ENCODE measurements at places on chromosomes 6 and 20.

DNA sequence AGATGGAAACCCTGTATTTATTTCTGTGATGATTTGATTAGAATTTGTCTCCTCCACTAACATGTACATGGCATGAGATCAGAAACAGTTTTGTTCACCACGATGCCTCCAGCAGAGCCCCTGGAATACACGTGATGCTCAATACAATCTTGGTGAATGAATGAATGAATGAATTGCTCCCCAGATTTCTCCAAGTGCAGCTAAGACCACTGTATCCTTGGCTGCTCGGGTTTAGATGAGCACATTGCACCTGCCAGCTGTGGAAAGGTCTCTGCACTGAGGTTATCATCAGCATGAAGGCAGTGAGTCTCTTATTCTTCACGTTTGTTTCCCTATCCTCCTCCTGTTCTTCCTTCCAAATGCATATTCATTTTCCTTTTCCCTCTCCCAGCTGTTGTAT is 17.9 kb downstream of the CASS4 start:
- no peak for DNase-seq

DNA sequence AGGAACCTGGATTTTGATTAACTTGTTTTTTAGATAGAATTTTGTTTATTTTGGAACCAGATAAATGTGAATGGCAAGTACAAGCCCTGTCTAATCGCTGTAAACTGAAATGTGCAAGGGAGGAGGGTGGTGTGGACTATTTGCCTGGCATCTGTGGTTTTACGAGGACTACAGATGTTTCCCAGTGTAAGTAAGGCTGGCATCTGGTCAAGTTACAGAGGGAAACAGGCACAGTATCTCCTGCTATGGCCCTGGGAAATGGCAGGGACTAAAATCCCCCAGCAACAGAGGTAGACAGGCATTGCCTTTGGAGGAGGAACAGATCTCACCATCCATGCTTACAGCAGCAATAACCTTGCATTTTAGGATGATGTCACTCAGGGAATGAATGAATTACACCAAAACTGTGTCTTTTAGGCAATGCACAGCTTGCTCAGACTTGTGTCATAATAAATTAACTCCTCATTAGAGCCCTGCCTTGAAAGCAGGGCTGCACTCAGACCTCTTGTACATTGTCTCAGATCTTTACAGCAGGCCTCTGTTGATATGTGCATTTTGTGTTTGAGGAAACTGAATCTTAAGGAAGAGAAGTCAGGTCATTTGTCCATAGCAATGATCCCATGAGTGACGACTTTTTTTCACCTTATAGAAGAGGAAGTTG is 96.2 kb downstream of the TCP11 start:
- peak; percentile 53 for DNase-seq

DNA sequence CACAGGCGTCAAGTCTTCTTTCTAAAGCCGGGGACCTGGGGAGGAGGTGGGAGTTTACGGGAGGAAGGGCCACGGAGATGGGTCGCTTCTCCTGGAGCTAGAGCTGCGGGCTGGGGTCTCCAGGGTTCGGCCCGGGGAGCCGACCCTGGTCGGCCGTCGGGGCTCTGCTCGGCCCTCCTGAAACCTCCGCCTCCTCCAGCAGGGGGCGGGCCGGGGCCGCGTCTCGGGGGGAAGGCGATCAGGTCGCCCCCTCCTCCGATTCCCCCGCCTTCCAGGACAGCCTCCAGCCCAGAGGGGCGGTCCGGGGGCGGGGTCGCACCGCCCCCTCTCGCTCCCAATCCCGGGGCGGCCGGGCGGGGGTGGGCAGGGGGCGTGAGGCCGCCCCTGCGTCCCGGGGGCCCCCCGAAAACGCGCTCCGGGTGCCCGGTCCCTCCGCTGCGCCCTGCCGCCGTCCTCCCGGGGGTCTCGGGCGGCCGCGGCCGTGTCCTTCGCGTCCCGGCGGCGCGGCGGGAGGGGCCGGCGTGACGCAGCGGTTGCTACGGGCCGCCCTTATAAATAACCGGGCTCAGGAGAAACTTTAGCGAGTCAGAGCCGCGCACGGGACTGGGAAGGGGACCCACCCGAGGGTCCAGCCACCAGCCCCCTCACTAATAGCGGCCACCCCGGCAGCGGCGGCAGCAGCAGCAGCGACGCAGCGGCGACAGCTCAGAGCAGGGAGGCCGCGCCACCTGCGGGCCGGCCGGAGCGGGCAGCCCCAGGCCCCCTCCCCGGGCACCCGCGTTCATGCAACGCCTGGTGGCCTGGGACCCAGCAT is at the start of gene CEBPB:
CEBPB (plus strand) TSS at position 580 of the 814 bp plus-strand sequence; CDS start at position 784, 204 bp downstream.
- peak; percentile 94 for DNase-seq

DNA sequence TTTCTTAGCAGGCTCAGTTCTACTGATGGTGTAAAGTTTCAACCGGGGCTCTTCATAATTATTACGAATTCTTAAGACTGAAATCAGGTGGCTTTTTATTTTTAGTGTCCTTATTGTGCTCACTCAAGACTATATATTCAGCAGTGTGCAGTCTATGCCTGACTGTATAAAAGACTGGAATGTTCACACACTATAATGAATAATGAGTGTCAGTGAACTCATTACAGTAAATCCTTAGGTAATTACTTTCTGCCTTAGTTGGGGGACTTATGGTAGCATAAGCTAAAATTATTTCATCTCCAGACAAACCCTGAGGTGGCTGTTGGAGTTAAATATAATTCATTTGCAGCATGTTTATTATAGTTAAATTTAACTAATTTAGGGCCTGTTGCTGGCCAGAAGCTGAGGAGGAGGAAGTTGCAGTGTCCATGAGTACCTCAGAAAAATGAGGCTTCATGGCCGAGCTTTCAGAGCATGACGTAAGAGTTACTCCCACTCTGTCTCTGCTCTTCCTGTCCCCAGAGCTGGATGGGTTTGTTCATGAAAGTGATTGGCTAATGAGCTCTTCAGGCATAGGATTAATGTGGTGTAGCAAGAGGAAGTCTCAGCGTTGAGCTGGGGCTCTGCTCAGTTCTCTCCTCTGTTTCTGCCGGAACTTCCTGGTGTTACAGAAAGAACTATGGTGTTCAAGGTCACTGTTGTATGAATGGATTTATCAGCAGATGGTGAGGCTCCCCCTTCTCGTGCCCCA is 335.7 kb downstream of the NRN1 start:
- DNase-seq = no peak

DNA sequence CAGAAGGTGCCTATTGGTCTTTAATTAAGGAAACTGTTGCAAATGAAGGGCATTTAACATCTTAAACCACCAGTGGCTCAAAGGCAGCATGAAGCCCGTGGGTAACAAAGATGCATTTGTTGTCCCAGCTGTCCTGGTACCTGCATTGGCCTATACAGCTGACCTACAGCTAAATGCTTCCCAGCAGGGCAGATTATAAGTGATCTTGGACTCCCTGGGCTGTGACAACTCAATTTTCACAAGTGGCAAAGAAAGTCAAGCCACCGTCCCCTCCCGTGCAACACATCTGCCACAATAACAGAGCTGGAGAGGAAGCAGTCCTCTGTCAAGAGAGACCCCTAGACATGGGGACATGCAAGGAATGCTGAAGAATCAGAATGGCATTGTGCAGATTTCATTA is 31.5 kb upstream of the EDN3 start:
- DNase-seq = no peak

- DNase-seq = no peak
Observed at GRCh38 chr6:56515081-56515905, 127.4 kb downstream of the DST start.

DNA sequence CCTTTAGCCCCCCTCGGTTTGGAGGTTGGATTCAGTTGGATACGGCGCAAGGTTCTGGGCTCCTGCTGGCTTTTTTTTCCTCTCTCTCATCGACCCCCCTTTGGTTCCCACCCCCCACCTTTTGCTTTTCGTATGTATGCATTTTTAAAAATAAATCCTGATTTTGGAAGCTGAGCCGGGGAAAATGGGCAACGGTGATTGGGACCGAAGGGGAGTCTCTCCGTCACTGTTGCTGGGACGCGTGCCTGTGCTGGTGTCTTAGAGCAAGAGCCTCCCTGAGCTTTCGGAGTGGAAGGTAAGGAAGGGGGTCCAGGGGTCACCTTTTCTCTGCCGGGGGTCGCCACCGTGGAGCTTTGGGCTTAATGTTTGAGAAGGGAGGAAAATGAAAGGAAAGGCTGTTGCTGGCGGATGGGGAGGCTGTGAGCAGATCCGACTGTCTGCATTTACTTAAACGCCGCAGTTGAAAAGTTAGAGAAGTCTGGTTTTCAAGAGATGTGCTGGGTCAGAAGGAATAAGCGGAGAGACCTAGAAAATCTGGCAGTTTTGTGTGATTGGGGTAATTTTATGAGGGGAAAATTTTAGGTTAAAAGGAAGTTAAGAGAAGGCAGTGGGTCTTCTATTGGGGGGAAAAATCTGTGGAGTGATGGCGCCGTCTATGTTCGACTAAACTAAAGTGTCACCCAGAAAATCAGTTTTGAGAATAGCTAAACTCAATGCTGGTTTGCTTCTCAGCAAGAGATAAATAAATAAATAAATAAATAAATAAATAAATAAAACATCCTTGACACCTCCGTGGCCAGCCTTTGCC is 828 bp downstream of the ADGRB3 start:
- DNase-seq = no peak

- no peak for DNase-seq
Observed at GRCh38 chr20:5608442-5609161, 141.6 kb upstream of the SHLD1 start.

DNA sequence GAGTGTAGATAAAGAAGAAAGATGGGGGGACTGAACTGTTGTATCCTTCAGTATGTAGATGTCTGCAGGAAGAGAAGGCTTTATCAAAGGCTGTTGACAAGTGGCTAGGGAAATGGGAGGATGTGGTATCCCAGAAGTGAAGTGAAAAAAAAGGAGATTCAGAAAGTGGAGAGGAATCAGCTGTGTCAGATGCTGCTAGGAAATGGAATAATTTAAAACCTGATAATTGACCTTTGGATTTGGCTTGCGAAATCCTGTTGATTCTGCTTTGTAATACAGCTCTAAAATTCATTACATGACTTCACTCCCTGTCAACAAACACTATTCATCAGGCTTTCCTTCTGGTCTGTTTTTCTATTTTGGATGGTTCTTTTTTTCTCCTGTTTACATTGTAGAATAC is 41.7 kb downstream of the PHF3 start:
- no peak for DNase-seq

DNA sequence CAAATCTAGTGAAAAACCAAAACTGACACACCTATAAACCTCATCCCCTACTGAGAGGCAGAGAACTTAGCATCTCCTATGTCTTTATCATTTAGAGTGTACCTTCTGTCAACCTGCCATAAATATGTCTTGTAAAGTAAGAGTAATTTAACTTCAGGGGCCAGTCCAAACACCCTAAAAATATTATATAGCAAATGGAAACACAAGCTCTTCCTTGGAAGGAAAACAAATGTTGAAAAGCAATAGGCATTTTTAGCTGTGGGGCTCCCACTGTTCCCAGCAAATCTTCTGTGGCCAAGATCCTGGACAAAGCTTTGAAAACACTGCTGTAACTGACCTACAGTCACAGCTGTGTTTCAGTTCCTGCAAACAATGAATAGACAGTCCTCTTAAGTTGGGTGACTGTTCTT is 140.0 kb upstream of the RNF217 start:
- DNase-seq = no peak

DNA sequence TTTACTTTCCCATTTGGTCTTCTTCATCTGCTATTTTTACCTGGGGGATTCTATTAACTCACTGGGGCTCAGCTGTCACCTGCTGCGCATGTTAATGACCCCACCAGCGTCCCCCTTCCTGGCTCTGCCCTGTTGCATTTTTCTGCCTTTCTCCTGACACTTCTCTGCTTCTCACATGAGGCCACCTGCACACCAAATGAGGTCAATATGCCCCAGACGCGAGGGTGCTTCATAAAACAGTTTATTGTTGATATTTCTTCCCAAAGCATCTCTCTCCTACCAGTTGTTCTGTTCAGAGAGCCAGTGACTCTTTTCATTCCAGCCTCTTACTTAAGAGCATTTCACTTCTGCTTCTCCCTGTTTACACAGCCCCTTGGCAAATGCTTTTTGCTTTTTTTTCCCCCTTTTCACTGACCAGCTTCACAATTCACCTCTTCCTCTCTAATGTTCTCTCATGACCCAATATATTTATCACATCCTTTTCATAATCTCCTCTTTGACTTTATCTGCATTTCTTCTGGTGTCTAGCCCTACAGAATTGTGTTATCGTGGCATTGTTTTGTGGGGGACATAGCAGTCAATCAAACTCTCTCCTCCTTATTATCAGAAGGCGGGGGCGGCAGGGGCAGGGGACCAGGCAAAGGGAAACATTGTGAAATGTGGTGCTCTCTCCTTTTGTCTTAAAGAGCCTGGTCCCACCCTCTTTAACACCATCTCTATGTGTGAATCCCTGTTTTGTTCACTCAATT is 545.8 kb upstream of the CITED2 start:
- no peak for DNase-seq

GRCh38 chr20:23541330-23541729 is 27.0 kb downstream of the CST9L start:
- no peak for DNase-seq

- DNase-seq = peak; percentile 72
Observed at GRCh38 chr6:25311331-25311840, 32.2 kb downstream of the CARMIL1 start.

DNA sequence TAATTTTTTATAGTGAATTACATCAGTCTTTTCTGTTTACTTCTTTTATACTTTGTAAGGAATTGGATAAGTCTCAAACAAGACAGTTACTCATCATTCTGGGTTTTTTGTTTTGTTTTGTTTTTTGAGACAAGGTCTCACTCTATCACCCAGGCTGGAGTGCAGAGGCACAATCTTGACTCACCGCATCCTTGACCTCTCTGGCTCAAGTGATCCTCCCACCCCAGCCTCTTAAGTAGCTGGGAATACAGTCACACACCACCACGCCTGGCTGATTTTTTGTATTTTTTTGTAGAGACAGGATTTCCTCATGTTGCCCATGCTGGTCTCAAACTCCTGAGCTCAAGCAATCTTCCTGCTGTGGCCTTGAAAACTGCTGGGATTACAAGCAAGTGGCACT is 524.3 kb downstream of the EYS start:
- no peak for DNase-seq

- DNase-seq = no peak
Observed at GRCh38 chr20:2420510-2420909, 39.8 kb downstream of the TGM6 start.

DNA sequence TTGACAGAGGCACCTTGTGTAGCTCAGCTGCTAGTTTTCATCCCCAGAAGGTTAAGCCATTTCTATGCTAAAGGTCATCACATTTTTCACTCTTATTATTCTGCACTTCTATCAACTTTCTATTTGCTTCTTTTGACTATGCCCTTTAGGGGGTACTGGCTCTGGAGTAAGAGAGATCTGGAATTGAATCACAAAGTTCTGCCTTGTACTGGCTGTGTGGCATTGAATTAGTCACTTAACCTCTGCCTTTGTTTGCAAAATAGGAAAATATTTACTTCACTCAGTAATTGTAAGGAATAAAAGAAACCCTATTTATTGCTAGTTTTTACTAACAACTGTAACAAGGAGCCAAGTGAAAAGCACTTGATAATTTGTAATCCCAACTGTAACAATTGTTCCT is 56.8 kb upstream of the MTRF1L start:
- DNase-seq = no peak

Data from islet precursor cell (in vitro differentiated cells).